ENCODE measurements at places on chromosomes 11 and 22.

DNA sequence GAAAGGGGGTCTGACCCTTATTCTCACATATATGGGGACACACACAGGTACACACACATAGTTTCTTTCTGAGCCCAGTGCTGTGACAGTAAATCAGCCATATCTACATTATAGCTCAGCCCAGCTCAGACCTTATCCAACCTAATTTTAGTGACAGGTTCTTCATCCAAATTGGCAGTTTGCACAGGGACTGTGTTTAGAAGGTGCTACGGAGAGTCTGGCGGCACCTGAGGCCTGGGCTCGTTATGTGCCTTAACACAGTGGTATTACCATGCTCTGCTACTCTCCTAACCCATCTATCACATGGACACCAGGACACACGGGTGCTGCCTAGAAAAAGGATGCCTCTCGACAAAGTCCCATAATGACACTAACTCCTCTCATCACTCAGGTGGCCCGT lies 109.3 kb downstream of the GALNT18 start:
- DNase-seq: no peak

DNA sequence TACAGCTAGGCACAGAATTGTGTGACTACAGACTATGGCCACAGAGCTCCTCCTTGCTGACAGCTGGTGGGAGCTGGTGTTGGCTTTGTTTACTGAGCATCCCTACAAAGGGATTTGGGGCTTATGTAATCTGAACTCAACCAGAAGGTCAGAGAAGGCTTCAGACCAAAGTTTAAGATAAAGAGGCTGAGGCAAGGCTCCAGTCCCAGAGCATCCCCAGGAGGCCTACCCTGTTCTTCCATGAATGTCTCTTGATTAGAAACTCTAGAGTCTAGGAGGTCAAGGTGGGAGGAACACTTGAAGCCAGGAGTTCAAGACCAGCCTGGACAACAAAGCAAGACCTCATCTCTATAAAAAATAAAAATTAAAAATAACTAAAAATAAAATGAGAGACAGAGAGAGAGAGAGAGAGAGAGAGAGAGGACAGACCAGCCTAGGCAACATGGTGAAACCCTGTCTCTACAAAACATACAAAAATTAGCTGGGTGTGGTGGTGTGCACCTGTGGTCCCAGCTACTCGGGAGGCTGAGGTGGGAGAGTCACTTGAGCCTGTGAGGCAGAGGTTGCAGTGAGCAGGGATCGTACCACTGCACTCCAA lies 125.5 kb upstream of the SERPIND1 start:
- no peak for DNase-seq

- DNase-seq: no peak
Measured at GRCh38 chr11:103584021-103584420, 452.4 kb upstream of the DDI1 start.

DNA sequence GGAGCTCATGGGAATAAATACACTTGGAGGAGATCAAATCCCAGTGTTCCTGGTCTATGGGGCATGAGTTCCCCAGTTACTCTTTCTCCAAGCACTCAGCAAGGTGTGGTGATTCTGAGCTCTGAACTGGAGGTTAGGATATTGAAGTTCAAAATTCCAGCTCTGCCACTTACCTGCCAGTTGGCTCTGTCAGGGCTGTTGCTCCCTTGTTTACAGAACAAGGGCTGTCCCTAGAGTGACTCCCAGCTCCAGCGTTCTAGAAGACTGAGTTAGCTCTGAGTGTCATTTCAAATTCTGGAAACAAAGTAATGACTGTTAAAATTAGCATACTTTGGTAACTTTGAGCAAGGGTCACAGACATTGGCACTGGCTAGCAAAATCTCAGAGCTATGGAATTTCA lies 69.7 kb upstream of the ZBED5 start:
- no peak for DNase-seq

DNA sequence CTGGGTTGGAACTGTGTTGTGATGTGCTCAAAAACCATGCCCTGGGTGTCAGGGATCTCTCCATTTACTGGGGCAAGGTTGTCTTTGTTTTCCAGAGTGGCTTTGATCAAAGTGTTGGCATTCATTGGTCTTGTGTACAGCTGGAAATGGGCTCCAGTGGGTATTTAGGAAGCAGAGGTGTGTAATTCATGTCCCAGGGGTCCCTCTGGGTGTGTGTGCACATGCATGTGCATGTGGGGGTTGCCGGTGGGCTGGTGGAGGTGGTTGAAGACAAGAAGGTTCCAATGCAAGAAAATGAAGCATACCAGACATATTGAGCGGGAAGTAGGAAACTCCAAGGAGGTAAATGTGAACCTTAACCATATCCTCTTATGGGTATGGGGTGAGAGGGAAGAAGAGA lies 121.7 kb downstream of the ME3 start:
- DNase-seq: no peak

DNA sequence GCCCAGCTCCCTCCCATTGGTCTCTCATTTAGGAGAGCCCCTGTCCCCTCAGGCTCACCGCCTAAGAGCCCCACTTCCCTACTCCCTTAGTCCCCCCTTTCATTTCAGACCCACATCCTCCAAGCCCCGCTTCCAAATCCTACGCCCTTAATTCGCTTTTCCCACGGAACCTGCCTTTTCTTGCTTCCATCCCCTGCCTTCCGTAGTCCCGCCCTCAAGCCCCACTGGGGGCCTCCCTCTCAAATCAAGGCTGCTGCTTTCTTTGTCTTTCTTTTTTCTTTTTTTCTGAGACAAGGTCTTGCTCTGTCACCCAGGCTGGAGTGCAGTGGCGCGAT lies 396 bp downstream of the CCDC157 start:
- no peak for DNase-seq

All from cardiac fibroblast (primary cell).